ENCODE measurements at places on chromosomes 12 and 14.

GRCh38 chr12:66428870-66429269 is 126.6 kb downstream of the HELB start:
- no peak for DNase-seq

- DNase-seq: no peak
Measured at GRCh38 chr12:54261815-54262402, 18.0 kb downstream of the CBX5 start.

DNA sequence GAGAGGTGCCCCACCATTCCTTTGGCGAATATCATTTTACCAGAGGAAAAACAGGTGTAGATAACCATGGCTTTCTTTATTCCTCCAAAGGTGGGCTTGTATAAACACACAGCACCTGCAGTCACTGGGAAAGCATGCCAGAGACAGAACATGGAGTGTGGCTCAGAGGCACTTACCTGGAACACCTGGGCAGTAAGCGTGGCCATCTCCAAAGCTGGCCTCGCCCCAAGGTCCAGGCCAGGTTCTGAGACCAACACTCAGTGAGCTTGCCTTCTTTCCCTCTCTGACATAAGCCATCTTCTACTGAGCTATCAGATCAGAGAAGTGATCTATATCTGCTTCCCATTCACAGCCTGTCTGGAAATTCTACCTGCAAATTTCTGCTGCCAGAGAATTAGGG is 70.5 kb downstream of the NUAK1 start:
- no peak for DNase-seq

DNA sequence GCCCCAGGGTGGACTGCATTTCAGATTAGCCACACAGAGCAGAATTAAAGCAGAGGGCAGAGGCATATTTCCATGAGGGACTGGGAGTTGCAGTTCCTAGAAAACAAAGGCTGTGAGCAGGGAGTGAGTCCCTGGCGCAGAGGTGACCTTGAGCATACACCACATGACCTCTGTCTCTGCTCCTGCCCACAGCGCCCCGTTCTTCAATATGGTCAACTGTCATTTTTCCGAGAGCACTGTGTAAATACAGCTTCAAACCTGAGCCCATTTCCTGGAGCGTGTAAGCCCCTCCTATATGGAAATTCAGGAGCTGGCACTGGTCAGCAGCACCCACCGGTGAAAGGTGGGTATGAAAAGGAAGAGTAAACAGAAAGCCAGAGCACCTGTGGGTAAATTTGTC is 192.2 kb upstream of the PELI2 start:
- DNase-seq: no peak

- no peak for DNase-seq
Measured at GRCh38 chr14:72651081-72651480, 242.8 kb downstream of the DPF3 start.

DNA sequence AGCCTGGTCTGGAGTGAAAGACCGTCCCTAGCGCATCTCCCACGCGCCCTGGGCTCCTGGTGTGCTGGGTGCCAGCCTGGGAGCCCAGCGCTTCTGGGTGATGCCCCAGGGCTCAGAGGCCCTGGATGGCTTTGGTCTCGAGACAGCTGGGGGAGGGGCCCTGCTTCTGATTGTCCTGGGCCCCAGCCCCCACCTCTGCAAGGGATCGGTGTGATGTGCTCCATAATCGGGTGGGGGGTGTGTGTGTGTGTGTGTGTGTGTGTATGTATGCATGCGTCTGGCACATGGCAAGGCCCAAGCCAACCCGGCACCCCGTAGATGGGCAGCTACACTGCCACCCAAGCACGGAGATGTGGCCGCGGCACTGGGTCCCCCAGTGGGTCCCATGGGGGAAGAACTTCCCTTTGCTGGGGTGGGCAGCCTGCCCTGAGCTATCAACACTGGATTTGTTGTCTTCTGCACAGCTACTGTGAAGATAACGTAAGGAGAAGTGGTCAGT is 3.1 kb downstream of the ZBTB42 start:
- DNase-seq: no peak

- DNase-seq: no peak
Measured at GRCh38 chr12:56694161-56694560, 6.1 kb upstream of the PTGES3 start.

- no peak for DNase-seq
Measured at GRCh38 chr14:99381688-99382060, 99.0 kb downstream of the SETD3 start.

DNA sequence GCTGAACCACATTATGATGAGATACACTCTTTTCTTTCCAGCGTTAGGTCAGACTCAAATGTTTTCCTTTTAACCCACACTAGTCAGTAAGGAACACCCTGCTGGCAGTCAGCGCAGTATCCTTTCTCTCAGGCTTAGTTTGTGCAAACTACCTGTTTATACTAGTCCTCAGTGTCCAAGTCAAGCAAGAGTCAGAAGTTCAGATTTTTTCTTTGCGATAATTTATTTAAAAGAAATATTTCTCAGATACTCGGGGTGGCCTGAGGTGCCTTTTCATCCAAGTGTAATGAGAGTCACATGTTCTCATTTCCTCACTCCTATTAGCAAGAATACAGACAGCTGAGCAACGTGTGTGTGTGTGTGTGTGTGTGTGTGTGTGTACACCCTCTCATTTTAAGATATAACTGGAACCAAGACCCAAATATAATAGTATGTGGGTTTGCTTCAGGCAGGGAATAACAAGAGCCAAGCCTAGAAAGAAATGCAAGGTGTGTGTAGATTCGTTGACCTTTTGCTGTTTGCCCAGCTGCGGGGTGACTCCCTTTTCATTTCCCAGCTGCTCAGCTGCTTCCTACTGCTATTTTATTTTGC is 182.7 kb downstream of the KICS2 start:
- no peak for DNase-seq

DNA sequence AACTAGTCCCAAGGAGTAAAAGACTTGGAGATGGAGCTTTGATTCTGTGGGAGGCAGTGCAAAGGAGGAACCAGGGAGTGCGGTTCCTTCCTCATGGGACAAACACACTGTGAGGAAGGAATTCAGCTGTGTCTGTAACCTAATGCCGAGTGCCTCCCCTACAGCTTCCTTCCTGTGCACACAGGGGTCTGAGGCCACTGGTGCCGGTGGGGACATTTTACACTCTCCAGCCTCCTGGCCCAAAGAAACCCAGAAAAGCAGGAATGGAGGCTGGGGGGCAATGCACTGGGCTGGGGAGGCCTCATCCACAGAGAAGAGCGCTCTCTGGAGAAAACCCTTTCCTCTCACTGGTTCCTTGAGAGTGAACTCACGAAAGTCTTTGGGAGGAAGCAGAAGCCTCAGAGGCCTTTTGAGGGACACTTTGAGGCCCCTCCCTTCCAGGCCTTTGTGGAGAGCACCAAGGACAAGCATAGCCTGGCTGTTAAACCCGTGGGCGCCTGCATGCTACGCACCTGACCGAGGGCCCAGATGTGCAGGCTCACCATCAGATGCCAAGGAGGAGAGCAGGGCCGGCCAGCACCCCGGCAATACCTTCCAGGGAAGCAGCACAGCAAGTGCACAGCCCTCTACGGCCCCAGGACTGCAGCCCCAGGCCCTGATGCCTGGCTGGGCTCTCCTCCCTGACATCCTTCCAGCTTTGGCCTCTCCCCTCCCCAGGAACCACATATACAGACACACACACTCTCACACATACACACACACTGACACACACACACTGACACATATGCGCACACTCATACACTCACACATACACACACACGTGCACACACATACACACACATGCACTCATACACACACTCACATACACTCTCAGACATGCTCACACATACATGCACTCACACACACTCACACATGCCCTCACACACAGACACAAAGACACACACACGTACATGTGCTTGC is 52.0 kb downstream of the NFKBIA start:
- DNase-seq: no peak

GRCh38 chr14:82239223-82239622 is 705.6 kb upstream of the SEL1L start:
- no peak for DNase-seq

GRCh38 chr14:83251402-83251801 is 1717.7 kb upstream of the SEL1L start:
- no peak for DNase-seq

GRCh38 chr12:100303831-100304230 is 36.9 kb downstream of the SCYL2 start:
- DNase-seq: no peak

- DNase-seq: no peak
Measured at GRCh38 chr12:96409731-96410130, 9.5 kb upstream of the CDK17 start.

All from GM12892 (cell line).